Effector memory CD8-positive, alpha-beta T cell (primary cell): ENCODE measurements at places on chromosomes 4 and X.

GRCh38 chrX:143632625-143633410 lies 3.1 kb downstream of the SLITRK4 start:
- DNase-seq = no peak

DNA sequence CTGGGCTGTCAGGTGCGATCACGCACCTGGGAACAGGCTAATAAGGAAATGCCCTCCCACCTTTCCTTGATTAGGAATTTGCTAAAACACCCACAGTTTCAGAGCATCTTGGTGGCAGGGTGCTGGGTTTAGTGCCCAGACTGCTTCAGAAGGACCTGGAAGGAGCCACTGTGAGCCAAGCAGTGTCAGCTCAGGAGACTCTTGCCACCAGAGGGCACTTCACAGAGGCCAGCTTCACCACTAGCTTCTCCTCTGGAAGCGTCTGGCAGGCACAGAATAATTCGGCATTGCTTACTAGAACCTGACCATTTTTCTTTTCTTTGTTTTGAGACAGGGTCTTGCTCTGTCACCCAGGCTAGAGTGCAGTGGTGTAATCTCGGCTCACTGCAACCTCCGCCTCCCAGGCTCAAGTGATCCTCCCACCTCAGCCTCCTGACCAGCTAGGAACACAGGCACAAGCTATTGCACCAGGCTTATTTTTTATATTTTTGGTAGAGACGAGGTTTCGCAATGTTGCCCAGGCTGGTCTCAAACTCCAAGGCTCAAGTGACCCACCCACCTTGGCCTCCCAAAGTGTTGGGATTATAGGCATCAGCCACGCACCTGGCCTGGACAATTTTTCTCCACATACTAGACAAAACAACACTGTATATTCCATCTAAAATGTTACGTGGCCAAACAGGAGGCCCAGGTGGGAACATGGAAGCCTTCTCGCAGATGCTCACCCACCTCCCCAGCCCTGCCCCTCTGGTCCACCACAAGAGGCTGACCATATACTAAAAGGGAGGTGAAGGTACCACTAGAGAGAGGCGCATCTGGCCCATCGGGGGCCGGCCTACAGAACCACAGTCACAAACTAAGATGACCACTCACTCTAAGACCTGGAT lies 14.1 kb downstream of the NOP14 start:
- no peak for DNase-seq

DNA sequence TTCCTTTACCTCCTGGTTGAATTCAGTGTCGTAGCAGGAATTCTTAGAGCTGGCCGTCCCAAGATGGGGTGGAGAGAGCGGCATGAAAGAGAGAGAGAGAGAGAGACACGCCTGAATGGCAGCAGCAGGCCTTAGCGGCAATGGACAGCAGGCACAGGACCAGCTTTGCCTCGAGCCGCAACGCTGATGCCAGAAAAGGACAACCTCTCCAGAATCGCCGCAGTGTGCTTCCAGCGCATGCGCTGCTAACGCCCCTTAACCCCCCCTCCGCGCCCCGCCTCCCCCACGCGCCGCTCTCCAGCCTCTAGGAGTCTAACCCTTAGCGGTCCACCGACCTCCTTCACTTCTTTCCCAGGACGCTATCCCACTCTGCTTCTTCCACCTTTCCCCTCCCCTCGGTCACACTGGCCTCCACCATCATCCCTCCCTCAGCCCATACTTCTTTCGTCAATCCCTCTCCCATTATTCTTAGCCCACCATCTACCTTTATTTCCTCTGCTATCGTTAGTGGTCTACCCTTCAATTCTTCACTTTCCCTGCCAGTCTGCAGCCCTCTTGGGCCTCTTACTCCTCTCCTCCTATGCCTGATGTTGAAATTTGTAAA lies 10.5 kb upstream of the ZCCHC13 start:
- DNase-seq = peak; percentile 19

- no peak for DNase-seq
Observed at GRCh38 chr4:76787898-76788297, 110.0 kb downstream of the SOWAHB start.

- no peak for DNase-seq
Observed at GRCh38 chr4:22315628-22316027, 200.2 kb downstream of the ADGRA3 start.

GRCh38 chr4:130985371-130985770 lies 1889.4 kb downstream of the C4orf33 start:
- no peak for DNase-seq

GRCh38 chrX:96611619-96612362 lies 72.9 kb upstream of the DIAPH2 start:
- no peak for DNase-seq

- DNase-seq = no peak
Observed at GRCh38 chr4:52202251-52202779, 151.2 kb downstream of the SPATA18 start.

DNA sequence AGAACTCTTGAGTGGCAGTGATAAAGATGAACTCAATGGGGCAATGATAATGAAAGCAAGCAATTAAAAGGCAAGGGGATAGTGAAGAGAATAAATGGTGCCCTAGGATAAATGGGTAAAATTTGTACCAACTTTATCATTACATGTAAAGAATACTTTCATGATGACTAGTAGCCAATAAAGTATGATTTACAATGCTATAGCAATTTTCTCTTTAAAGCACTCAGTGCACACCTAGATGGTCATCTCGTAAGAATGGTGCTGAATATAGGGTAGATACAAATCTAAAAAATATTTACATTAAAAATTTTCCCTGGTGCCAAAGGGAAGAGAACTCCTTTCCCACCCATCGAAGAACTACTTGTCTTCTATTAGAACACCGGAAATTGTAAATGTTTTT lies 651.4 kb downstream of the STPG2 start:
- DNase-seq = no peak

DNA sequence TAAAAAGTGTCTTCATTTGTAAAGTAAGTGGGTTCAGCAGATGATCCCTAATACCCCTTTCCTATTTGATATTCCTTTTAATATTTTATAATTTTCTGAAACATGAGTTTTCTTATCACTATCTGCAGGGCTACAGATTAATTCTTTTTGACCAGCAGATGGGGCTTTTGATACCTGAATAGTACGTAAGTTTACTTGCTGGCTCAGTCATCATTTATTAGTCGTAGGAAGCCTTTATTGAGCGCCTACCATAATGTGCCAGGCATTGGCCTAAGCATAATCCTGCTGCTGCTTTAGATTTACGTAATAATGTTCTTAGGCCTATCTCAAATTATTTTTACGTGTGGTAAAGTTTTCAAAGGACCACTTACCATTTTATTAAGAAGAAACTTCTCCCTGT lies 33.1 kb downstream of the OSTC start:
- DNase-seq = no peak

GRCh38 chr4:148680884-148681283 lies 238.7 kb upstream of the NR3C2 start:
- no peak for DNase-seq

- no peak for DNase-seq
Observed at GRCh38 chrX:68121371-68121770, 311.9 kb downstream of the OPHN1 start.

DNA sequence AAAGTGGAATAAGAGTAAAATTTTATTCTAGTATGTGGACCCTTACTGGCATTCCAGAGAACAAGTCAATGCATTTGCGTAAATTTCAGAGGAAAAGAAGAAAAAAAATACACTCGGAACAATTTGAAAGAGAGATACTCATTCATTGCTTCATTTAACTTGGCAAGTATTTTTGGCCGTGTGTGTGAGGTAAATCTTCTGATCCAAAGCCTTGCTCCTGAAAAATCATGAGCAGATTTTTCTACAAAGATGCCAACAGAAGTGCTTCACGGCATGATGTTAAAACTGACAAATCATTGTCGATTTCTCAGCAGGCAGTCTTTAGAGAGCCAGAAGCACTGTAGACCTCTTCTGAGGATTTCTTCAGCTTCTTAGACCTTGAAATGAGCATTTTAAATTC lies 194.0 kb downstream of the COX18 start:
- DNase-seq = no peak

- no peak for DNase-seq
Observed at GRCh38 chrX:18045436-18045835, 175.2 kb downstream of the BEND2 start.

GRCh38 chr4:40241026-40241425 lies 44.2 kb downstream of the RHOH start:
- no peak for DNase-seq

DNA sequence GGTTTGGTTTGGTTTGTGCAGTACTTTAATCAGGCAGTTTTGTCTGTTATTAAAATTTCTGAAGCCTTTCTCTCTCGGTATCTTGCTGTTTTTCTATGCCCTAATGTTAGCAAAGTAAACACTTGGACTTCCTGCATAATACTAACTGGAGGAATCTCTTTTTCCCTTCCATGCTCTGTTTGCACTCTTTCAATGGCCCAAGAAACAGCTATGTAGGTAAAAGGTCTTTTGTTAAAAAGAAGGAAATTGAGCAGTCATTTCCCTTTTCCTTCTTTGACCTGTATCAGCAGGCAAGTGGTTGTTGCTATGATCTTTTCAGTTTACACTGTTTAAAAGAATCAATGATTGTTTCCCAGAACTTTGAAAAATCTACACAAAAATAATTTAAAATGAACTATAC lies 82.7 kb downstream of the CCSER1 start:
- no peak for DNase-seq

- no peak for DNase-seq
Observed at GRCh38 chr4:16194214-16194613, 32.1 kb downstream of the TAPT1 start.

GRCh38 chrX:48945517-48946348 lies 11.7 kb downstream of the OTUD5 start:
- DNase-seq = peak; percentile 47

GRCh38 chr4:4590546-4590945 lies 48.7 kb upstream of the STX18 start:
- no peak for DNase-seq

DNA sequence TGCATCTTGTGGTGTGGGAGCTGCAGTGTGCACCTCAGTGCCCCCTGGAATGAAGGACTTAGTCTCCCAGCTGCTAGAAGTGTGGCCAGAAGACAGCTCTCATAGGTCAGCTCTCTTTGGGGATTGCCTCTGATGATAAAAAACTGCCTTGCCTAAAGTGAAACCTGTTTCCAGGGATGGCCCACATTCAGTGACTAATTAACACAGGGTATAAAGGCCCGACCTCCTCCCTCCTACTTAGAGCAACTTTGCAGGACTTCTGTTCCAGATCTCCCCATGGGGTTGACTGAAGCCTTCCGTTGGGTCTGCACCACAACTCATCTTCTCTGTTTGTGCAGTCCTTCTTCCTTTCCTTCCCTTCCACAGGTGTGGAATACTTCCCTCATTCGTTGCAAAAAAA lies 53.2 kb downstream of the SPINK2 start:
- no peak for DNase-seq

DNA sequence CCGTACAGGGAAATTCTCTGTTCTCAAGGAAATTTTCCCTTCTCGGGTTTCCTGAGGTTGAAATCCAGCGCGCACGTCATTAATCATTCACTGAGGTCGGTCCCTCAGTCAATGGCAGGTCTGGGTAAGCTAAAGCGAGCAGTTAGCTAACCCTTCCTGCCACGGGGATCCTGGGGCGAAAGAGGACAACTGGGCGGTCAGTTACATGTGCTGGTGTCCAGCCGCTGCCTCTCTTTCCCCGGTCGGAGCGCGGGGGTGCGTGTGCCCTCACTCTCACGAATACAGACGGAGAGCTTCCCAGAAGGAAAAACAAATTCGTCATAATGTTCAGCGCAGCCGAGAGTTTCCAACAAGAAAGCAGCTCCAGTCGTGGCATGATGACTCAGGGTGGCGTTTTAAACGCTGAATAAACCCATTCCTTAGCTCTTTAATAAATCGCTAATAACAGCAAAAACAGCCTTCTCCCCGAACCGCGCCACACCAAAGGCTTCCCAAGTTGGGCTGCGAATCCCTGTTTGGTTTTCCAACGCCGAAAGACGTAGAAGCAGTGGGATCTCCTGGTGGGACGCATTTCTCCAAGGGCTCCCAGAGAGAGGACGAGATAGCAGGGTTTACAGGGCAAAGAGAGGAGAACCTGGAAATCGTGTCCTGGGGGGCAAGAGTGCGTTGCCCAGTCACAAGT lies 752 bp upstream of the FGF5 start:
- DNase-seq = no peak

DNA sequence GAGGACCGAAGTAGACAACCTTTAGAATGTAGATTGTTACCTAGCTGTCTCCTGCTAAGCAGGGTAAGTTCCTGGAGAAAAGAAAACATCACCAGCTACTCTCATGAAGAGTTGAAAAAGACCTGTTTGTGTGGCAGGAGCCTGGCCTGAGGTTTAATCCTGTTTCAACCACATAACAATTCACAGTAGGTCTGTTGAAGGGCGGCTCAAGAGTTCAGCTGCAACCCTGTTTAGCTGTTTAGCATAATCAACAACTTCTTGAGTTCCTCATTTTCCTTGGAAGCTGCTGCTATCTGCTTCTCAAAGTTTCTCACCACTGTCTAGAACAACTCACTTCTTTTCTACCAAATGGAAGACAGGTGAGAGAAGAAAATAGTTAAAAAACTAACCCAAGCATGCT lies 170.4 kb upstream of the TET2 start:
- DNase-seq = no peak

DNA sequence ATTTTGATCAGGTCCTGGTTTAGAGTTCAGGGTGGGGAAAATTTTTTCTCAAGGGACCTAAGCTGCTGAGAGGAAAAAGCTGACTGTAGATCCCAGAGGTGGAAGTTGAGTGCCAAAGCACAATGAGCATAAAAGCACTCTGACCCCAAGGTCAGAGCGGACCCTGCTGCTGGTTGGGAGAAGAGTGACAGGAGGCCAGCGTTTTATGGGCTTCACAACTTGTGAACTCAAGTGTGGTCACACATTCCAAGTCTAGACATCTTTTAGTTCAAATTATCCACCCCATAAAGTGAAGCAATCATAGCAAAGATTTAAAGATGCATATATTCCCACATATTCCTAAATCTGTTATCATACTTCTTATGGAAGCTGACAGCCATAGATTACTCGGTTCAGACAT lies 220.3 kb downstream of the CHIC2 start:
- no peak for DNase-seq

- no peak for DNase-seq
Observed at GRCh38 chrX:31711166-31711565, 639.3 kb upstream of the FTHL17 start.

- no peak for DNase-seq
Observed at GRCh38 chr4:140675599-140676231, 80.5 kb downstream of the TBC1D9 start.

GRCh38 chr4:113908829-113909228 lies 70.6 kb downstream of the ARSJ start:
- DNase-seq = no peak

DNA sequence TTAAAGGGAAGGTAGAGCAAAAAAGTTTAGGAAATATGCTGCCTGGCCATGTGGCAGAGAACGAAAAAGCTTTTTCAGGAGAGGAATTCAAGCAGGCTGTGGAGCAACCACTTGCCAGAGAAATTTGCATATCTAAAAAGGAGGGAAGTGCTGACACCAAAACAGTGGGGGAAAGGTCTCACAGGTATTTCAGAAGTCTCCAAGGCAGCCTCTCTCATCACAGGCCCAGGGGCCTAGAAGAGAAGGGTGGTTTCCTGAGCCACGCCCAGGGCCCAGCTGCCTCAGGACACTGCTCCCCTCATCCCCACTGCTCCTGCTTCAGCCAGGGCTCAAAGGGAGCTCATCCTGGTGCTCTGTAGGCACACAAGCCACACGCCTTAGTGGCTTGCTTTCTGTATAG lies 29.9 kb upstream of the STS start:
- DNase-seq = no peak
